ENCODE measurements at places on chromosomes 12 and 14. TPM values are rescaled to one million over a fixed set of nuclear protein-coding genes. Genes with fewer than 3 reads are reported as not detected.
A peak's percentile ranks its signal among the peaks of the same experiment; 100 is the strongest.

MMP19 gene
- 1.6 TPM for total RNA-seq

LRRIQ1 gene
- total RNA-seq, result not detected

MYRFL gene
- total RNA-seq, result 0.32 TPM

LMNTD1 gene
- 0.51 TPM for total RNA-seq

FOXN4 gene
- not detected for total RNA-seq

KRT1 gene
- not detected for total RNA-seq

TSPAN8 gene
- not detected for total RNA-seq

DNA sequence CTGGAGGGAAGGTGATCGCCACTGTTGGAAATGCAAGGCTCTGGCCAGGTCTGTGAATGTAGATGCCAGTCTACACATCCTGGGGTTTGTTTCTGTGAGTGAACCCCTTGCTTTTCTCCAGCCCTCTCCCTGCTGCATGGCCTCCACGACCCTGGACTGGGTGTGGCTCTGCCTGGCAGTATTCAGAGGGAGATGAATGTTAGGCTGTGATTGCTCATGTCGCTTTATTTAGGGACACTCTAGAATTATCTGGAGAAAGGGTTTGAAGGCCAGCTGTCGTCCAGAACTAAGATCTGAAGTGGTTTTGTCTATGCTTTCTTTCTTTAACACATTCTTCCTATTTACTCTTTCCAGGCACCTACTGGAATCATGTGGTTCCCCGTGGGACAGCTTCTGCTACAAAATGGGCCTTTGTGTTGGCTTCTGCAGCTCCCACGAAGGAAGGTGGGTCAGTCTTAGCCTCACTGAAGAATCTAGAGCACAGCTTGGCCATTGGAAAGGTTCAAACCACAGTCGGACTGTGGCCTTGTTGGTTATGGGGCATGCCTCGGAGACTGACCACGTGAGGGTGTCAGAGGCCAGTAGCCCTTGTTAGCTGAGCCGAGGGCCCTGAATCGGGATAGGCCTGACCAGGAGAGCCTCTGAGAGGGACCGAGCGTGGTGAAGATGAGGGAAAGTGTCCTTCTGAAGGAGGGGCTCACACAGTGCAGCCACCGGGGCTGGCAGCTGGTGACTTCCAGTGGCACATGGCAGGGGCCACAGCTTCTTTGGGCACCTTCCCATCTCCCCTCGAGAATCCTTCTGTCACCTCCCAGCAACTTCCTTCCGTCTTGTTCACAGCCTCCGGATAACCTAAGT lies 59.1 kb downstream of the ANKRD9 start:
- DNase-seq, result no peak

DNA sequence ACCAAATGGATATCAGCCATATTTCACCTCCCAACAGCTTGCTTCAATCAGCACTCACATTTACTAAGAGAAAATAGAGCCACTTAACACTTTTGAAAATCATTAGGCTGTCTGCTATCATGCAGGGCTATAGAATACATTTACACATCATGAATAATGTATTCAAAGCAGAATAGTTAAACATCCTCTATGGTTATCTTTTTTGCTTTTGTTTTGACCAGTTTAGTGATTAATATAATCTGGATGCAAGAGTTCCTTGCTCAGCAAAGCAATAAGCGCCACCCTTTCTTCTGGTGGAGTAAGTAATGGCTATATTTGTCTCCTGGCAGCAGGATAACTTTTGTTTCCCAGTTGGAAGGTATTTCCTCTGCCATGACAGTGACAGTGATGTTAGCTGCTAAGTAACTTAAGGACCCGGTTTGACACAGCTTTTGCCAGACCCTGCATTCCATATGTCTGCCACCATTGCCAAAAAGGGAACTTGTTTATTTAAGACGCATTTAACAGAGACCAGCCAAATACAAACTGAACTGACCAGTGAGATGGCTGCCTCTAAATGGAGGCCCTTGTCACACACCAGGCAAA lies 70.3 kb upstream of the NR2C1 start:
- DNase-seq, result no peak

DNA sequence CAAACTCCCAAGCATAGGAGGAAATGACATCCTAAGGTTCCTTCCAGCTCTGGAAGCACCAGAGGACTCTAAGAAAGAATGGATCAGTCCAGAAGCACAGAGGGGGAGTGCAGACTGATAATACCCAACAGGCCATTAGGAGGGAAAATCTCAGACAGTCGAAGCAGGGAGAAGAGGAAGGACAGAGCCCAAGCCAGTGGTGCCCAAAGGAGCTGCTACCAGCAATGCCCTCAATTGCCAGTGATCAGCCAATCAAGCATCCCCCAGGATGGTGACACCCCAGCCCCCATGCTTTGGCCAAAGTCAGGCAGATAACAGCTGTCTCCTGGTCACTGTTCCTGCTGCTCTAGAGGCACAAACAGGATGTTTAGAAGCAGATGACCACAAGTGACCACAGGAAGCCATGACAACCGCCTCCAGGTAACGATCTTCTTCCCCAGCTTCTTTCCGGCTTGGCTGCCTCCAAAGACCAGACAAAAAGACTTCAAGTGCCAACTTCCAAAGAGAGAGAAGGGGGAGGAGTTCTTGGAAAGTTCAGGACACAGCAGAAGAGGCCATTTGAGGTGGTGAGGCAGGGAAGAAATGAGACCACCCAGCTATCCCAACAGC lies 16.2 kb downstream of the PXN start:
- DNase-seq, result peak; percentile 89

- no peak for DNase-seq
Observed at GRCh38 chr14:71758229-71758951, 173.8 kb upstream of the RGS6 start.

DNA sequence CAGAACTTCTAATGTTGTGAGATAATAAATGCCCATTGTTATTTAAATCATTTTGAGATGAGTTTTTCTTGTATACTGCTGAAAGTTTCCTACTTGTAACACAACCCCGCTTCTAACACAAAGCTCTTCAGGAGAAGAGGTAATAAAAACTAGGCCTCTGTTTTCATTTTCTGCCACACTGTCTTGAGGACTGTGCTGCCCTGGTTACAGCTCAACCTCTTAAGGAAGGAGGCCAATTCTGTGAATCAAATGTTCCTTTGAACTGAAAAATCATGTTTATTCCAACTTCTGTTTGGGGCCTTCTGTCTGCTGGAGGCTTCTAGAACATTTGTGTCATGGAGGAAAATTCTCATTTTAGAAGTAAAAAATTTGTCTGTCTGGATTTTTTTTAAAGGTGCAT lies 100.3 kb downstream of the LRIG3 start:
- no peak for DNase-seq

DNA sequence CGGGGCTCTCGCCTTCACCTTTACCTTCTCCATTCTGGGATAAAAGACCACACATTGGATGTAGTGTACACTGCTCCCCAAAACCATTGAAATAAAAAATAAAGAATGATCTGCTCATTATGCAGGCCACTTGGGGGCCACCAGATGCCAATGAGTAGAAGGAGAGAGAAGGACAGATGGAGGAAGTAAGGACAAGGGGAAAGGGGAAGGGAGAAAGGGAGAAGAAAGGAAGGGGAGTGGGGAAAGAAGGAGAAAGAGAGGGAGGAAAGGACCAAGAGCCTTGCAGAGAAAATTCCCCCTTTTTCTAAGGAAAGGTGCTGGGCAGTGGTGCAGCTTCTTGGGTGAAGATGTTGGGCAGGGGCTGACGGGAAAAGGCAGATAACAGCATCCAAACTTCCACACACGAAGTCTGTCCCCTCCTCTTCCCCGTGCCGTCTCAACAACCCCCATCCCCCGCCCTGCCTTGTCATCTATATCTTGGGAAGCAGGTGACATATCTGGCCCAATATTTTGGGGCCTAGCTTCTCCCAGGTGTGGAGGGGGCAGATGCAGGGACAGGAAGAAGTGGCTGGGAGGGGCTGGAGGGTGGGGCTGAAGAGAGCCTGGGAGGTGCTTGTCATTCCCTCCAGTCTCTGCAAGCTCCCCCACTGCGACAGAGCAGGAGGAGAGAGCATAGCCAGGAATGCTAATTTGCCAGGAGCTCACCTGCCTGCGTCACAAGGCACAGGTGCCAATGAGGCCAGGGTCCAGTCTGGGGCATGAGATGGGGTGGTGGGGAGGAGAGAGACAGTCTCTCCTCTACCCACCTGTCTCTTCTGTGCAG lies 107.5 kb downstream of the SINHCAF start:
- no peak for DNase-seq

- DNase-seq, result no peak
Observed at GRCh38 chr12:65999564-66000280, 130.8 kb downstream of the LLPH start.

DNA sequence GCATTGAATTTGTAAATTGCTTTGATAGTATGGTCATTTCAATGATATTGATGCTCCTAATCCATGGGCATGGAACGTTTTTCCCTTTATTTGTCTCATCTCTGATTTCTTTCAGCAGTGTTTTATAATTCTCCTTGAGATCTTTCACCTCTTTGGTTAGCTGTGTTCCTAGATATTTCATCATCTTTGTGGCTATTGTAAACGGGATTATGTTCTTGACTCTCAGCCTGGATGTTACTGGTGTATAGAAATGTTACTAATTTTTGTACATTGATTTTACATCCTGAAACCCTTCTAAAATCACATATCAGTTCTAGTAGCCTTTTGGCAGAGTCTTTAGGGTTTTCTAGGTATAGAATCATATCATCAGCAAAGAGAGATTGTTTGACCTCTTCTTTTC lies 52.6 kb downstream of the SYNE2 start:
- DNase-seq, result no peak

DNA sequence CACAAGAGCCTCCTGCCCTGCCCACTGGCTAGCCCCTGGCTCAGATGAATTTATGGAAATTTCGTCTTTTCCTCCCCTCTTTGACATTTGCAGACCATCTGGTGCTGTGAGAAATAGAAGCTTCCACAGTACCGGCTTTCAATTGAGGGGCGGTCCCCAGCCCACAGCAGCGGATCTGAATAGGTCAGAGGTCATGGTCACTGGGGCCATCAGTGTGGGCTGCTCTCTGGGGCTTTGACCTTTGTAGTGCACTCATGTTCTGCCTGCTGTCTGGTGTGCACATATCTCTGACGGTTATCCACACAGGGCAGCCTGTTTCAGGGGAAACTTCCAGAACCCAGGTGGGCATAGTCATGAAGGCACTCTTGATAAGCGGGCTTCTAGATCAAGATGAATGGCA lies 2.5 kb upstream of the RFLNA start:
- no peak for DNase-seq

DNA sequence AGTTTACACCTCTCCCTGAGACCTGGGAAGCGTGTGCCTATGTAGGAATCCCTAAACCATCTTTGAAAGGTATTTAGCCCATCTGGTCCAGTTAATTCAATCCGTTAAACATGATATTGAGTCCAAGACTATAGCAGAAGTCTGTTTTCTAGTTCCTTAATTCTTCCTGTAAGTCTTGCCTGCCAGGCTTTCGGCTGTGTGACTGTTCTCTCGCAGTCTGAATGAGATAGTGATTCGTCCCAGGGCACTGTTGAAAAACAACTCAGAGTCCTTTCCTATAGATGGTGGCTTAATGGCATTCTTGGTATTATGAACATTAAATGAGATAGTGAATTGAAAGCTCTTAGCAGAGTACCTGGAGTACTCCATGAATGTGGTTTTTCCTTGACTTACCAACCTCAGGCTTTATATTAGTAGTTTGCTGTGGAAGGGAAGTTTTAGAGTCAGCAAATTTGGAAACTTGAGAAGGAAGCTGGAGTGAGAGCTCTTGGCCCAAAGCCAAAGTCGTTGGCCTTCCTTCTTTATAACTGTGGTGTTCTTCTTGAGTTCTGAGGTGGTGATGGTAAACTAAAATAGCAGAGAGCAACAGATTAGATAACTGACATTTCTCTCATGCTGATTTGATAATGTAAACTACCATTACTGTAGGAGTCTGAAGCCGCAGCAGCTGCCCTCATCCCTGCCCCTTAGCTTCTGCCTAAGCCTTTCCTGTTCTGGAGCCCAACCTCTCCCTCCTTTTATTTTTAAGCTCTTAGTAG lies 76.5 kb downstream of the TGFB3 start:
- DNase-seq, result no peak

DNA sequence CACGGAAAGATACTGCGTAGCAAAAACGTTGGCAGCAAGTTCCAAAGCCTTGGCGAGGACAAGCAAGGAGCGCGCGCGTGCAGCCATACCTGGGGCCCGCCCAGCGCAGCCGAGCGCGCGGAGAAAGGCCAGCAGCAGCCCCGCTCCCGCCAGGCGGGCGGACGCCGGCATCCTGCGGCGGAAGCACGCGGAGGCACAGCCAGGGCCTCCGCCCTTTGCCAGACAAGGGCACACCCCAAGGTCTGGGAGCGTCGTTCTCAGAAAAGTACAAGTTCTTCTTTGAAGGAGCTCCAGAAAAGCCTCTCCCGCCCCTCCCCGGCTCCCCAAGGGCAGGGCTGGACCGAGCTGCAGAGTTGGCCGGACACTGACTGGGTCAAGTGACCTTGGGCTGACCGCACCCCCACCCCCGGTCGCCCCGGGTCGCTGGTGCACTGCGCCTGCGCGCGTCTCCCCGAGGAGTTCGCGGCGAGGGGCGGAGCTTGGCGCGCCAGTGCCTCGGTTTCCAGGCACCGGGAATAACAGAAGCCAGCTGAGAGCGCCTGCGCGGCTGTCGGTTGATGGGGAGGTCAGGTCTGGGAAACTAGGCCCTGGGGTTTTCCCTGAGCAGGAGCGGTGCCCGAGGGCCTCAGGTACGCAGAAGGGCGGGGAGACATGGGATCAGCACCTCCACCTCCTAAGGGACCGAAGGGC lies at the start of gene ZC2HC1C:
Gene ZC2HC1C (plus strand): TSS at position 521 of the 690 bp plus-strand sequence. CDS start 933 bp downstream, outside the sequence.
- peak; percentile 98 for DNase-seq

- no peak for DNase-seq
Observed at GRCh38 chr14:91012045-91012444, 48.4 kb downstream of the RPS6KA5 start.

DNA sequence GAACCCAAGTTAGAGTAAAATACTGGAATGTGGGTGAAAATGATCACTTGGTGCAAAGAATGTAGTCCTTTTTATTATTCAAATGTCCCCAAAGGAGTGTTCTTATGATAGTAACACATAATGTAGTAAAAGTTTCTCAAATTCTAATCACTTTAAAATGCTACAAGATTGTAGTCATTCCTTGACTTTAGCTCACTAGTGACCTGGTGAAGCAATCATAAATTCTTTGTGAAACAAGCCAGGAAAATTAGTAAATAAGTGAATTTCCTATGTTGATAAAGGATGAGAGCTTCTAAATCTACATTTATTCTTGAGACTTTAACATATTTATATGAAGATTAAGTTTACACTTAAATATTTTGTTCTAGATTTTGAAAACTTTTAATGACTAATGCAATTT lies 30.7 kb upstream of the SLC17A8 start:
- DNase-seq, result no peak

DNA sequence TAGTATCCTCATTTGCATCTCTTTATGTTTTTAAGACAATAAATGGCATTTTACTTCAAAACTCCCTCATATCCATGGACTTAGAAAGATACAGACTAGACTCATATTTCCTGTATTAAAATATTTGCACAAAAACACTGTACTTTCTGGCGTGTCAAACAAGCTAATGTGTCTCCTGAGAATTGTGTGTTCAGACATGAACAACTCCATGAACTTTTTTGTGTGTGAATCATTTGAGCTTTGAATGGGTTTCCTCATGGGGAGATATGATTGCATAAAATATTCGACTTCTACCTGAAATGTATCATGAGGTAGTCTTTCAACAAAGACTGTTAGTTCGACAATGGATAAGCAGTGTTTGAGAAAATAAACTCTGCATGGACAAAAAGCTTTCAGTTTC lies 58.8 kb downstream of the TMEM30B start:
- DNase-seq, result no peak
